ENCODE measurements at places on chromosomes 3 and 15.

- DNase-seq = no peak
These were observed 591 bp upstream of the SLC25A20 start for GRCh38 chr3:48899273-48899672.

- no peak for DNase-seq
These were observed 23.2 kb upstream of the OCA2 start for GRCh38 chr15:28122038-28122949.

GRCh38 chr3:123423031-123423430, 25.9 kb downstream of the ADCY5 start:
- no peak for DNase-seq

- no peak for DNase-seq
These were observed 39.3 kb downstream of the IL1RAP start for GRCh38 chr3:190552969-190553759.

GRCh38 chr3:150074277-150074676, 103.6 kb upstream of the PFN2 start:
- DNase-seq = no peak

- no peak for DNase-seq
These were observed 514 bp upstream of the PPP4R2 start for GRCh38 chr3:72996121-72996472.

- DNase-seq = no peak
These were observed 12.6 kb upstream of the APH1B start for GRCh38 chr15:63264688-63265293.

- no peak for DNase-seq
These were observed 139.4 kb downstream of the BBX start for GRCh38 chr3:107662124-107662507.

GRCh38 chr3:4674216-4674615, 181.1 kb downstream of the ITPR1 start:
- no peak for DNase-seq

DNA sequence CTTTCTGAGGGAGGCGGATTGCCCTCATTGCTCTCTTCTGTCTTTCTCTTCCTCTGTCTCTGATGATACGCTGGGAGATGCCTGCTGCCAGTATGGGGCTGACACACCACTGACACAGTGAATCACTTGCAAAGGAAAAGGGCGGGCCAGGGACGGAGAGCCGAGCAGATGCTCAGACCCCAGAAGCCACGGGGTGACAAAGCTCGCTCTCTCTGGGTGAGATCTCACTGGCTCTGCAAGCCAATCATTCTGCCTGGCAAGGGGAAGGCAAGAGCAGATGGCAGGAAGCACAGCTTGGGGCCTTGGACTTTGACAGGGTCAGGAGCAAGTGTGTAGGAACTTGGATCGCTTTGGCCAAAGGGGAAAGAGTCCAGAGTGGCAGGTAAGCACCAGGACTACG, 198.7 kb downstream of the NTRK3 start:
- DNase-seq = no peak

DNA sequence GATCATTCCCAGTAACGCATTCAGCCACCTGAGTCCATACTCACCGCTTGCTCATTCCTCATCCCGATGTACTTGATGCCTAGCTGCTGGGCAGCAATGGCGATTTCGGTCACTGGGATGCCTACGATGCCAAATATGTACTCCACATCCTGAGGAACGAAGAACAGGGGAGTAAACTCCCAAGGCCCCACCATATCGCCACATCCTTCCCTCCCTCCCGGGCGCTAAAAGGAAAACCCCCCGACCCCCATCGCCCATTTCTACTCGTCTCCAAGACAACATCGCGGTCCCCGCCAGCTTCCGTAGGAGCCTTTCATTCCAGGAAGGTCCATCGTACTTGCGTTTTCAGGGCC, 347 bp downstream of the HACL1 start:
- peak; percentile 3 for DNase-seq
